Colonic mucosa (tissue), 4 donors: ENCODE measurements at places on chromosomes 11 and 22. TPM values are rescaled to one million over a fixed set of nuclear protein-coding genes. Genes with fewer than 3 reads are reported as not detected.
A peak's percentile ranks its signal among the peaks of the same experiment; 100 is the strongest.

- DNase-seq, result no peak
- H3K27me3 ChIP-seq, result no peaks in the 10 kb centered on the region
- H3K4me1 ChIP-seq, result no peaks in the 10 kb centered on the region
- H3K27ac ChIP-seq, result no peak overlapping the region
Measured at GRCh38 chr22:36227806-36228205, 11.5 kb downstream of the APOL2 start.

DNA sequence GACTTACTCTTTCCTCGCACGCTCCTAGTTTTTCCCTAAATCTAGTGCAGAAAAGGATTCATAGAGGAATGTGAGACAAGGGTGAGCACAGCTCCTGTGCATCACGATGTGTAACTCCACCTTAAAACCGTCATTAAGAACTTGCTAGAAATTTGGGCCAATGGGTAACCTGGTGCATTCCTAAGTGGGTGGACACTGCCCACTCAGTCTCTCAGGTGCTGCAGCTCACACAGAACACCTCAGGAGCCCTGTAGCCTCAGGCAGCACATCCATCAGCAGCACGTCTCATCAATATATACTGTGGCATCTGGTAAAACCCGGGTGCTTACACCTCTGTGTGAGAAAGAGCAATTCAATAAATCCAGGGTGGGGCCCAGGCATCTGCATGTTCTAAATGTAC, 12.4 kb downstream of the POU2AF3 start:
- DNase-seq, result no peak
- no peaks in the 10 kb centered on the region for H3K4me1 ChIP-seq
- H3K27me3 ChIP-seq, result no peaks in the 10 kb centered on the region
- no peaks in the 10 kb centered on the region for H3K36me3 ChIP-seq

- DNase-seq, result no peak
- H3K27me3 ChIP-seq, result no peaks in the 10 kb centered on the region
- H3K4me1 ChIP-seq, result peaks cover 7% of the 10 kb centered on the region
- H3K27ac ChIP-seq, result peak overlapping the region; percentile 76
Measured at GRCh38 chr11:118001494-118001971, 15.3 kb downstream of the IL10RA start.

DNA sequence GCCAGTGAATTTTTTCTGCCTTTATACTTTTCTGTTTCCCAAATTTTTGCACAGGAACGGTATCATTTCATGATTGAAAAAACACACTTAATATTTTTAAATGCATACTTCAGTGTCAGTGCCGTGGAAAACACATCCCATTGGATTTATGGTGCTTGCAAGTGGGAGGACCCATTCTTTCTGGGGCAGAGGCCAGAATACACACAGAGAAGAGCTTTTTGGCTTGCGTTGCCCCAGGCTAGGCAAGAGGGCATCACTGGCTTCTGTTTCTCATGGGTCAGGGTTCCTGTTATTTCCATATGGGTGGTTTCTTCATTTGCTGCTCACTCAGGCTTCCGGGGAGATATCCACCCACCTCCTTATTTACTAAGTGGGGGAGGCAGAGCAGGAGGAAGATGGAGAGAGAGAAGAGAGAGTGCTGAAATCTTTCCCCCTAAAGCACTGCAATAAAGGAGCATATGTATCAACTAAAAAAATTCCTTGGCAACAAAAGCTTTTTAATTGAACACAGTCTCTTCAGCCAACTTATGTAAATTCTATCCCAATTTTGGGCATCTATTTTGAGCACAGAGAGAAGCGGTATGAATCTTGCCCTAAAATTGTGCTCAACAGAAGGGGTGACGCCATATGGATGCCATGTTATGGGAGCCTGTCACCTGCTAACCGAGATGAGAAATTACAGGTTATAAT, 66.0 kb upstream of the KIRREL3 start:
- no peaks in the 10 kb centered on the region for H3K4me1 ChIP-seq
- H3K27ac ChIP-seq, result no peak overlapping the region
- H3K4me3 ChIP-seq, result no peak overlapping the region
- H3K27me3 ChIP-seq, result no peaks in the 10 kb centered on the region
- no peaks in the 10 kb centered on the region for H3K36me3 ChIP-seq

The RAG1 gene
- 1.5 TPM for total RNA-seq

DNA sequence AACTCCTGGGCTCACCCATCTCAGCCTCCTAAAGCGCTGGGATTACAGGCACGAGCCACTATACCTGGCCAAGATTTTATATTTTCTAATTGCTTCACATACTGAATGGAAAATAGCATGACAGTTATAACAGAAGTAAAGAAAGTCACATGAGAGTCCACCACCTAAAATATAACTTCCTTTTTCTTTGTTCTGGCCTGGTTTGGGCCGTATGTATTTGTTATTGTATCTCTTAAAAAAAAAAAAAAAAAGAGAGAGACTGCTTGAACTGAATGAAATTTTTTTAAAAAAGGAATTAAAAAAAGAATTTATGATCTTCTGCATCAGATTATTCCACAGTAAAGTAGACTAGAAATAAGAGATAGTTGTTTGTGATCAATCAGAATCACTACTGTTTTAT, 86.0 kb upstream of the GRIK4 start:
- no peaks in the 10 kb centered on the region for H3K36me3 ChIP-seq
- no peak overlapping the region for H3K27ac ChIP-seq
- no peaks in the 10 kb centered on the region for H3K27me3 ChIP-seq
- no peaks in the 10 kb centered on the region for H3K4me1 ChIP-seq

The TMEM191C gene
- total RNA-seq, result 3.3 TPM

The C11orf52 gene
- total RNA-seq, result 8.8 TPM

The MMP8 gene
- not detected for total RNA-seq

DNA sequence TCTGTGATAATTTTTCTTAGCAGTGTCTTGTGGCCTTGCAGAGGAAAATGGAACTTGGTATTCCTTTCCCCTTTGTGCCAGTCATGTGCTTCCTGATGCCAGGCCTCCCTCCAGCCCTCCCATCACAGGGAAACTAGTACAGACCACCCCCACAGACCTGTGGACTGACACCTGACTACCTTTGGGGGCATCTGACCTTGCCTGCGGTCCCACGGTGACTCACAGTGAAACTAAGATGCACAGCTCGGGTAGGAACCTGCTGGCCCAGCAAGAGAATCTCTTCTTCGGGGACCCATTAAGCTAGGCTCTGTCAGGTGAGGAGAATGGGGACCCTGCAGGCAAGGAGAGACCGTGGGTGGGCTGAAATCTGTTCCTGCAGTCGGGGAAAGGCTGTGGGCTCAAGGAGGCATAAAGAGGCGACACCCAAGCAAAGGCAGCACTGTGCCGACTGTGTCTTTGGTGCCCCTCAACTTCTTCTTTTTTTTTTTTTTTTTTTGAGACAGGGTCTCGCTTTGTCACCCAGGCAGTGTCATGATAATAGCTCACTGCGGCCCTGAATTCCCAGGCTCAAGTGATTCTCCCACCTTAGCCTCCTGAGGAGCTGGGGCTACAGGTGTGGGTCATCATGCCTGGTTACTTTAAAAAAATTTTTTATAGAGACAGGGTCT, 20.8 kb upstream of the PEX26 start:
- H3K36me3 ChIP-seq, result no peaks in the 10 kb centered on the region
- no peak overlapping the region for H3K4me3 ChIP-seq
- no peak for DNase-seq
- peak overlapping the region; percentile 60 for H3K27ac ChIP-seq
- peaks cover 4% of the 10 kb centered on the region for H3K4me1 ChIP-seq

DNA sequence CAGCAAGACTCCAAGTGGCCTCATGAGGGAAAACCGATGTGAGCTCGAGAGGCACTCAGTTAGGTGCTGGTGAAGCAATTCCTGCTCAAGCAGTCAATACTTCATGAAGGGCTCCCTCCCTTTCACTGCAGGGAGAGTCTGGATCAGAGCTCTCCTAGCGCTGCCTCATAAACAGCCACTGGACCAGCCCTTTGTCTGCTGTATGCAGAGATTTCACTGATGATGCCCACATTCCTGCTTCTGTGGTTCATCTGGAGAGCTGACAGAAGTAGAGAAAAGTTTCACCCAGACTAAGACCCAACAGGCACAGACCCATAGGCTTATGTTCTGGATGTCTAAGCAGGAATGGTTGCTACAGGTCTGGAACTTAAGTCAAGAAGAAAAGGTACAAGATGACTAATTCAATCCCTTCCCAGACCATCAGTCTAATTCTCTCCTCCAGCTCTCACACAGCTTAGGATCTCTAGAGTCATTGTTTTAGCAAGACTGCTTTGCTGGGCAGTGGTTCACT, 4.0 kb downstream of the UCP2 start:
- no peak for DNase-seq
- peaks cover 18% of the 10 kb centered on the region for H3K36me3 ChIP-seq
- no peak overlapping the region for H3K4me3 ChIP-seq
- H3K27me3 ChIP-seq, result no peaks in the 10 kb centered on the region

DNA sequence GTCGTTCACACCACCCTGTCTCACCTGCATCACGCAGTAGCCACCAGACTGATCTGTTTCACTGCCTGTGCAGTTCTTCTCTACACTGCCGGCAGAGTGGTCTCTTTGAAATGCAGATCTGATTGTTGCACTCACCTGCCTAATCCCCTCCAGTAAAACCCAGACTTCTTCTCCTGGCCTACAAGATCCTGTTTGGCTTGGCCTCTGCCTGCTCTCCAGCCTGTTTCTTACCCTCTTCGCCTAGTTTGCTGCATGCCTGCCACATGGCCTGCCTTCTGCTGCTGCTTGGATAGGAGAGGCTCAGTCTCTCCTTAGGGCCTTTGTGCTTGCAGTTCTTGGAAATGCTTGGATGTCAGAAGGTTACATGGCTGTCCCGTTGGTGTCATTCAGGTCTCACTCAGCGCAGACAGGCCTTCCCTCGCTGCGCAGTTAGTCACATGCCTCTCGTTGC, 42.0 kb downstream of the PACS1 start:
- no peak for DNase-seq
- no peak overlapping the region for H3K27ac ChIP-seq
- no peaks in the 10 kb centered on the region for H3K36me3 ChIP-seq
- H3K27me3 ChIP-seq, result no peaks in the 10 kb centered on the region

GRCh38 chr22:44246615-44247326, 66.0 kb downstream of the SHISAL1 start:
- no peak for DNase-seq
- H3K36me3 ChIP-seq, result no peaks in the 10 kb centered on the region
- H3K4me3 ChIP-seq, result no peak overlapping the region
- H3K4me1 ChIP-seq, result no peaks in the 10 kb centered on the region

DNA sequence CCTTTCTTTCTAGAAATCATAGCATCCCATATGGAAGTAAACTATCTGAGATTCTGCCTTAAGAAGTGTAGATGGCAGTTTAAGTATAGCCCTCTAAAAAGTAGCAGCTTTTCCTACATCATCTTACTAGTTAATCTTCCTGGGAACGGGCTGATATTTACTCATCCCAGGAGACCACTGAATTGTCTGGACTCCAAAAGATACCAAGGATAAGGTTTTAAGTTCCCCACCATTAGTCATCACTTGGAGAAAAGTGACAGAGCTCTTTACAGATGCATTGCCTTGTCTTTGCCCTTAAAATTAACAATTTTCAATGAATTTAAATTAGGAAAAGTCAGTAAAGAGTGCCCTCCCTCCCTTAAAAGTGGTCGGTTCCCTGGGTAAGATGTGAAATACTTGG, 129.5 kb downstream of the MAML2 start:
- H3K27ac ChIP-seq, result no peak overlapping the region
- DNase-seq, result no peak
- H3K4me3 ChIP-seq, result no peak overlapping the region
- no peaks in the 10 kb centered on the region for H3K36me3 ChIP-seq
- H3K27me3 ChIP-seq, result no peaks in the 10 kb centered on the region

DNA sequence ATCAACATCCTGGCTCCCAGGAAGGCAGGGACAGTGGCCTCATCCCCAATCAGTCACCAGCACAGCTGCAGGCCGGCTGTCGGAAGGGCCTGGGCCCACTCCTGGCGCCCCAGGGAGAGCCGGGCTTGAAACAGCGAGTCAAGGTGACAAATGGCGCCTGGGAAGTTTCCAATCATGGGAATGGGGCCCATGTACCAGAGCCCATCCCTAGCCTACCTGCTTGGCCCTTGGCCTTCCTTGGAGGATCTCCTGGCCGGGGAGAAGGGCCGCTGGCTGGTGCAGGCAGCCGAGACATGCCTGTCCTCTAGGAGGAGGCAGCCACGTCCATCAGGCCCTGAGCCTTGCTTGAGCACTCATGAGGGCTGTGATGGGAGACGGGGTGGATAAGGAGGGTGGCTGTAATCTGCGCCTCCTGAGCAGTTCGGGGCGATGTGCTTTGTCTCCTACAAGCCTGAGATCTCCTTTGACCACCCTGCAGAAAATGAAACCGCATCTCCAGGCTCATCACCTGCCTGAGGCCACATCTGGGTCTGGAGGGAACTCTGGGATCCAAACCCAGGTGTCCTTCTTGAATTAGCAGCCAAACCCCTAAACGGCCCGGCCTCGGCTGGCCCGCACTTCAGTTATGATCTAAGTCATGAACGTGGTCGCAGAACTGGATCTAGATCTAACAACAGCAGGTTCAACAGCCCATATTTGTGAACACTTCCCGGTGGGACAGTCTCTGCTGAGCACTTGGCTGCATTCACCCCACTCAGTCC, 862.0 kb downstream of the TBC1D22A start:
- H3K4me1 ChIP-seq, result no peaks in the 10 kb centered on the region
- no peaks in the 10 kb centered on the region for H3K36me3 ChIP-seq
- H3K4me3 ChIP-seq, result no peak overlapping the region
- H3K27ac ChIP-seq, result no peak overlapping the region
- DNase-seq, result no peak
